ENCODE measurements at places on chromosomes 12 and 14.

- no peak for DNase-seq
These were observed 203.1 kb downstream of the KIF21A start for GRCh38 chr12:39239490-39240486.

GRCh38 chr12:72511498-72511897 lies 239.3 kb downstream of the TRHDE start:
- DNase-seq: no peak

DNA sequence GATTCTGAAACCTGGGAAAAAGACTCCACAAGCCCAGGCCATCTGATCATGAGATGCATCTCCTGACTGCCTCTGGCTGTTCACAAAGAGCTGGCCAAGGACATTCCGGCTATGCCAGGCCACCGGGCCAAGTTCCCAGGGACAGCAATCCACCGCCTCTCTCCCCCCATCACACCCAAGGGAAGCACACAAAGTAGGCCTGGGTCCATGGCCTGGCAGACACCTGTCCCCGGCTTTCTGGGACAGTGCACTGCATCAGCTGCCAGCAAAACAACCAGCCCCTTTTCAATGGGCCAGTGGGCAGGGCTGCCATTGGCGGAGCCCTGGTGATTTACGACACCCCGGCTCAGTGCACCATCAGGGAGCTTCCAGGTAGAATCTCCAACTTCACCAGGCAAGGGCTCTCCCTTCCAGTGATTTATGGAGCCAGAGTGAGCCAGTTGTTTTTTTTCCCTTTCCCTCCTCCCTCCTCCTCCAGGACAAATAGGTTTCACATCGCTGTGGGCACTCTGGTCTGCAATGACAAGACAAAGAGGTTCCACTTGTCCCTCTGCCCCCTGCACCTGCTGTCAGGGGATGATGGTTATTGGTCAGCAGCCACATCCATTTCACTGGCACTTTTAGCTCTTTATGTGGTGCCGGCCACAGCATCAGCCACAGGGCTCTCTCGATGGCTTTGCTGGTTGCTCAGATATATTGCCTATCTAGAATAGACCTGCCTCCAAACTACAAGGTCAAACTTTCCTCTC lies 149.6 kb downstream of the SLC38A6 start:
- no peak for DNase-seq

- no peak for DNase-seq
These were observed 6.6 kb downstream of the KRT6A start for GRCh38 chr12:52486166-52487105.

DNA sequence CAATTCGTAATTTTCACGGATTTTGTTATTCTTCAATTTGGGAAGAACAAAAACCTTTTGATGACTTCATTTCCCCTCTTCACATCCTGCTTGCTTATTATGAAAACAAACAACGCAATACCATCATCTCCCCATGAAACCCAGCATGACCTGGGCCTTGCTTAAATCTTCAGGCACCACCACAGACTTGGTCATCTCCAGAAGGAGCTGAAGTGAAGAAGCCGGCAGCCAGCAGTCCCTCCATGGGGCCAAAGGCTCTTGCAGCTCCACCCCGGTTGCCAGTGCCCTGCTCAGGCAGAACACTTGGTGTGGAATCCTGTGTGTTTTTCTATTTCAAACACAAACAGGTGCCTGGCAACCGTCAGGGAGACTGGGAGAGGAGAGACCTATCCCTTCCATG lies 982.9 kb upstream of the TMEM132C start:
- DNase-seq: no peak

GRCh38 chr12:47807338-47807737 lies 12.4 kb downstream of the HDAC7 start:
- DNase-seq: no peak

DNA sequence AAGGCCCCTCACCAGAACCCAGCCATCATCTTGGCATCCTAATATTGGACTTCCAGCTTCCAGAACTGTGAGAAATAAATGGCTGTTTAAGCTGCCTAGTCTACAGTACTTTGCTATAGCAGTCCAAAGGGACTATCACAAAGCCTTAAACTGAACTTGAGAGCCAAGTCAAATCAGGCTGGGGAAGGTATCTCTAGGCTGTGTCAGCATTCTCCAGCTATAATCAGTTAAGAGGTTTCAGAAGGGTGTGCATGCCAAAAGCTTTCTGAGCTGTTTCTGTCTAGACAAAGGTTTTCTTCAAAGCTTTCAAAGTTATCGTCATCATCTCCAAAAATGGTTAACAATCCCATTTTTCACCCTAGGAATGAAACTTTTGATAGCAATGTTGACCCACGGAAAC lies 7.6 kb downstream of the ASCL4 start:
- DNase-seq: no peak

GRCh38 chr12:114221957-114222630 lies 183.8 kb downstream of the TBX5 start:
- DNase-seq: no peak

GRCh38 chr12:124742678-124743077 lies 121.0 kb downstream of the SCARB1 start:
- DNase-seq: no peak

- no peak for DNase-seq
These were observed 530 bp downstream of the ARL1 start for GRCh38 chr12:101407049-101407435.

- DNase-seq: no peak
These were observed 89.2 kb downstream of the KCNK10 start for GRCh38 chr14:88233915-88234314.

GRCh38 chr14:105486974-105487448 lies 325 bp downstream of the CRIP1 start:
- no peak for DNase-seq

GRCh38 chr14:102320033-102320660 lies 601 bp downstream of the ZNF839 start:
- no peak for DNase-seq

DNA sequence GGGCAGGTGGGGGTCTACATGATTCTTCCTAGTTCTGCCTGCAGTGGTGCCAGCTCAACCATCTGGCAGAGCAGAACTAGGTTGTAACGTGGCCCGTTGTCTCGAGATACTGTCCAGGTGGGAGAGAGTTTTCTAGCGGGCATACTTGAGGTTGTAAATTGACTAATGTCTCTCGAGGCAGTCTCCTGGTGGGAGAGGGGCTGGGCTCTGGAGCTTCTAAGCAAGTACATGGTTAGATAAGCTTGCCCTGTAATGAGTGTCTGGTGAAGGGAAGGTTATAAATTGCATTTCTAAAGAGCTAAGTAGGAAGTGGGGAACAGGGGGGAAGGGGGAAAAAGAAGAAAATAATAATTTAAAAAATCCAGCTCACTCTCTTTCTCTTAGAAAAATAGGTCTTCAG lies 18.1 kb downstream of the BDKRB1 start:
- no peak for DNase-seq

DNA sequence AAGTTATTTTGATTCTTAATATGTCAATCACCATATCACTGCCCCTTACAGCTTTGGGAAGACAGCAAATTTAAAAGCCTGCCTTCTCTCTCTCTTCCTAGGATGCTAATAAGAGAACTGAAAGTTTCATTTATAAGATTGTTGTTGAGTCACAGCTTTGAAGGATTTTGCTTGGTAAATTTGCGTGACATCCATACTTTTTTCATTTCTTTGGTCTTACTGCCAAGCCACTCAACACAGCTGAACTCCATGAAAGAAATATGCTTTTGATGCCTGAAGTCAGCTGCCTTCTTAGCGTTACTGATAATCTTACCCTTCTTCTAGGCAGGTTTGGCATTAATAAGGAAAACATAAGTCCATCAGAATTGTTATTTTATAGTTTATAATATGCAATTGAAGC lies 155.0 kb downstream of the CRADD start:
- no peak for DNase-seq

GRCh38 chr12:7221486-7221885 lies 32.0 kb downstream of the PEX5 start:
- no peak for DNase-seq

GRCh38 chr14:74133833-74134481 lies 49.2 kb downstream of the LIN52 start:
- no peak for DNase-seq

- DNase-seq: no peak
These were observed 403.1 kb downstream of the C12orf75 start for GRCh38 chr12:105733579-105733978.

GRCh38 chr12:108313606-108314351 lies 25.3 kb downstream of the CMKLR1 start:
- DNase-seq: no peak

DNA sequence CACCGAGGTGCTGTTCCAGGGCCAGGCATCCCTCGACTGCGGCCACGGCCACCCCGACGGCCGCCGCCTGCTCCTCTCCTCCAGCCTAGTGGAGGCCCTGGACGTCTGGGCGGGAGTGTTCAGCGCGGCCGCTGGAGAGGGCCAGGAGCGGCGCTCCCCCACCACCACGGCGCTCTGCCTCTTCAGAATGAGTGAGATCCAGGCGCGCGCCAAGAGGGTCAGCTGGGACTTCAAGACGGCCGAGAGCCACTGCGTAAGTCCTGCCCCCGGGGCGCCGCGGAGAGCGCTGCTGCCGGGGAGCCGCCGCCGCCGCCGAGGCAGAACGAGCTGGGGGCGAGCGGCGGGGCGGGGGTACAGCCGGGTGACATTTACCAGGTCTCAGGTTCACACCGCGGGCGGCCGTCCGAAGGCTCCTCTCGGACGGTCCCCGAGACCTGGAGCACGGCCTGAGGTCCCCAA lies 1.4 kb downstream of the PLXNC1 start:
- no peak for DNase-seq

DNA sequence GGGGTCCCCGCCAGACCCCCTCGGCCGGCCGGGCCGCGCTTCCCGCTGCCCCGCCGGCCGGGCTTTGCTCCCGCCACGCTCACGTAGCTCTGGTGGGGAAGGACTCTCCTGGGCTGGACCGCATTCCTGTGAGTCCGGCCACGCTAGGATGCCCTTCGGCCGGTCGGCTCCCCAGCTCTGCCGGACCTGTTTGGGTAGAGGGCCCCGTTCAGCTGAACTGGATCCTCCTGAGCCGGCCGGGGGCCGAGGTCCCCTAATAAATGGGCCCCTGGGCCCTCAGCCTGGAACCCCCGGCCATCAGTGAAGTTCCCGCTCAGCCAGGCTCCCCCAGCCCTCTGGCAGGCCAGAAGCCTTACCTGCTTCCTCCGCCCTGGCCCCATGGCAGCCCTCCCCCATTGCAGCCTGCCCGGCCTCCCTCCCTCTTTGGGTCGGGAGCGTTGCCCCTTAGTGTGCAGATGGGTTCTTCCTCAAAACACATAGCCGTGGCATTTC lies 593 bp downstream of the UNC119B start:
- DNase-seq: no peak

- no peak for DNase-seq
These were observed 17.9 kb upstream of the RAB3IP start for GRCh38 chr12:69720750-69721149.

DNA sequence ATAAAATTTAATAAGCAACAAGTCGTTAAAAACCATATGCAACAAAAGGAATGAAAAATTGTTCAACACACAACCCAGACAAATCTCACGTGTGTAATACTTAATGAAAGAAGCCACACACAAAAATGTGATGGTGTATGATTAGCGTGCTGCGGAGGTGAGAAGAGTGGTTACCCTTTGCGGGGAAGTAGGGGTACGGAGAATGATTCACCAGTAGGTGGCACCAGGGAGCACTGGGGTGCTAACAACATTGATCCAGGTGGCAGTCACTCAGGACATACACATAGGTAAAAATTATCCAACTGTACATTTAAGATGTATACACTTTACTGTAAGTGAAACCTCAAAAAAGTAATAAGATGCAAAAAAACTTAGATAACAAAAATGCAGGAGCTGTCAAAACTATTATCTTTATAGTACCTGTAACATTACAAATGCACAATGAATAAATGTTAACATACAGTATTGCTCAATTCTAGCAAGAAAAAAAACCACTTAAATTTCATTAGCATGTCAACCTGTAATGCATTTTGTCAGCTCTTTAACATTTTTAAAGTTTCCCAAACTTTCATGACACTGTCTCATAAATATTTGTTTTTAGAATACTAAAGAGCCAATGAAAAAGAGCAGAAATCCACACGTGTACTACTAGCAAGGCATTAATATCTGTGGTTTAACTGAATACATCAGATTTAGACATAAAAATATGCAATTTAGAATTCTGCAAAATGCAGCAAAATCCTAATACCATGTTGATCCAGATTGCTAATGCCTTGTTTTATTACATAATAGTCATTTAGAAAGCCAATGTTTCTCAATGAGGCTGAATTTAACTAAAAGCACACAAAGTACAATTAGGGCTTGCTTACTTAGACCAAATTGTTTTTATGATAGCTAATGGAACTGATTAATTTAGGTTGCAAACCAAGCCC lies 46.7 kb downstream of the TMCC3 start:
- DNase-seq: no peak

GRCh38 chr12:95944108-95944704 lies 1.1 kb downstream of the AMDHD1 start:
- DNase-seq: no peak

GRCh38 chr14:35213143-35213788 lies 78.9 kb upstream of the PSMA6 start:
- DNase-seq: no peak

DNA sequence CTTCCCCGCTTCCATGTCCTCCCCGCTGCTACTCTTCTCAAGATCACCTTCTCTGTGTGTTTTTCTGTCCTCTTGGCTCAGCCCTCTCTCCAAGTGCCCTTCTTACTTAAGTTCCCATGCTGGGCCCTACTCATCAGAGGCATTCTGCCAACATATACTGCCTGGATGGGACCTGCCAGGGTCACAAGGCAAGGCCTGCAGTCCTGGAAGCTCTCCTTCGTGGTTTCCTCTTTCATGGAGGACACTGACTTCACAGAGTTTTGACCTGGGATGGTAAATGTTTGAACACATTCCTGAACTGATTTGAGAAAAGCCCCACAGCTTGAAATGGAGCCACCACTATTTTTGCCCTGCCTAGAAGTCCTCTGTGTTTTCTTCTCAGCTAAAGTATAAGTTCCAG lies 140.9 kb downstream of the TMEM30B start:
- no peak for DNase-seq

DNA sequence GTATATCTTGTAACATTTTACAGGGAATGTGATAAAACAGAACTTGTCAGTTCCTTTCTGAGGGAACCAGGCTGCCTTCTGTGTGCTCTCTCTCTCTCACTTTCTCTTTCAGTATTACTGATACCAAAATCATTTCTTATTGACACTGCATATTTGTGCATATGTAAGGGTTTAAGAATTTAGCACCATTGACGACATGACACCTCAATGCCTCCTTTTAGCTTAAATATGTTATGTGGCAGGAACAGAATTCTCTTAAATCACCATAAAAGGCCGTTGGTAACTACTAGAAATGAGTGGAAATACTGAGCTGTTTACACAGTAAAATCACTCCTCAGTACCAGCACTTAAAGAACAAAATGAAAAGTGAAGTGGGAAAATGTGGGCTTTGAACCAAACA lies 457.7 kb upstream of the SYT1 start:
- DNase-seq: no peak

DNA sequence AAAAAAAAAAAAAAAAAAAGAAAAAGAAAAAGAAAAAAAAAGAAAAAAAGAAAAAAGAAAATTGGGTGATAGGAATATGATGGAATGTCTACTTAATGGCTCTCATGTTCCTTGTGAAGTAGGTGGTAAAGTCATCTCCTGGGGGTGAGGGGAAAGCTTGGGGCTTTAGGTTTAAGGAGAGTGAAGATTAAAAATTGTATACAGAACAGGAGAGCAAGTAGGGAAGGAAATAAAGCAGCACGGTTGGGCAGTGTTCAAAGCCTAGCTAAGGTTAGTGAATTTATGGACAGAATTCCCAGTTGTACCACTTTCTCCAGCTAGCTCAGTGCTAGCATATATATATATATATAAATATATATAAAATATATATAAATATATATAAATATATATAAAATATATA lies 40.0 kb upstream of the SLC2A13 start:
- no peak for DNase-seq

Measured in AG09319 (cell line).